NAMALWA (cell line): ENCODE measurements at places on chromosomes 16 and 17.
A peak's percentile ranks its signal among the peaks of the same experiment; 100 is the strongest.

- no peak for DNase-seq
Observed at GRCh38 chr16:72818236-72818845, 229.6 kb downstream of the ZFHX3 start.

DNA sequence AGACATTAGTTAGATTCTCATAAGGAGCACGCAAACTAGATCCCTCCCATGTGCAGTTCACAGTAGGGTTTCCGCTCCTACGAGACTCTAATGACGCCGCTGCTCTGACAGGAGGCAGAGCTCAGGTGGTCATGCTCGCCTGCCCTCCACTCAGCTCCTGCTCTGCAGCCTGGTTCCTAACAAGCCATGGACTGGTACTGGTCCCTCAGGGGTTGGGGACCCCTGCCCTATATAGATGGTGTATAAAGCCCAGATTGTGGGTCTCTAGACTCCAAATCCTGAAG lies 52.1 kb upstream of the LYRM9 start:
- DNase-seq: no peak

- DNase-seq: no peak
Observed at GRCh38 chr17:50768346-50768761, 1.0 kb upstream of the ANKRD40CL start.

DNA sequence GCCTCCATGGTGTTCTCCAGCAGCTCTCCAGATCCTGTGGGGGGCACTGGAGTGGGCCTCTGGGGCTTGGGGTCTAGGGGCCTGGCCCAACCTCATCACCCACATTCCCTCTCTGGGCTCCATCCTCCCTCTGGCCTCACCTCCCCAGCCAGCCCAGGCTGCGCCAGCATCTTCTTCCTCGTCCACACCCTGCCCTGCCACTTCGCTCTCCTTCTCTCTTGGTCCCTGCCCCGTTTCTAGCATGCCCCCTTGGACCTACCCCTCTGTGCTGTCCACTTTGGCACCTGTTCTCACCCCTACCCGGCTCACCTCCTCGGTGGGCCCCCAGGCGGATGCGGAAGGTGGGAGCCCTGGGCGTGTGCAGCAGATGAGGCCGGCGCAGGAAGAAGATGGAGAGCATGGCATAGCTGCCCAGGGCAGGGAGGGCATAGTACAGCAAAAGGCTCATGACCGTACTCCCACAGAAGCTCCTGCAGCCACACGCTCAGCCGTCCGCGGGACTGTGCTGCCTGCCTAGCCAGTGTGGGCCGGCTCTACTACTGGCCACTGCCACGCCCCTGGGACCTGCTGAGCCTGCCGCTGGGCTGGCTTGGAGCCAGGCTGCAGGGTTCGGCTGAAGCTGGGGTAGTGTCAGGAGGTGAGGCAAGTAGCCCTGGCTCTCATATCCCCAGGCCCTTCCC lies at the start of gene GDPD3:
TSS of gene GDPD3 (minus strand) at position 507 of the 680 bp plus-strand sequence. CDS start at position 448, 59 bp downstream.
- no peak for DNase-seq

DNA sequence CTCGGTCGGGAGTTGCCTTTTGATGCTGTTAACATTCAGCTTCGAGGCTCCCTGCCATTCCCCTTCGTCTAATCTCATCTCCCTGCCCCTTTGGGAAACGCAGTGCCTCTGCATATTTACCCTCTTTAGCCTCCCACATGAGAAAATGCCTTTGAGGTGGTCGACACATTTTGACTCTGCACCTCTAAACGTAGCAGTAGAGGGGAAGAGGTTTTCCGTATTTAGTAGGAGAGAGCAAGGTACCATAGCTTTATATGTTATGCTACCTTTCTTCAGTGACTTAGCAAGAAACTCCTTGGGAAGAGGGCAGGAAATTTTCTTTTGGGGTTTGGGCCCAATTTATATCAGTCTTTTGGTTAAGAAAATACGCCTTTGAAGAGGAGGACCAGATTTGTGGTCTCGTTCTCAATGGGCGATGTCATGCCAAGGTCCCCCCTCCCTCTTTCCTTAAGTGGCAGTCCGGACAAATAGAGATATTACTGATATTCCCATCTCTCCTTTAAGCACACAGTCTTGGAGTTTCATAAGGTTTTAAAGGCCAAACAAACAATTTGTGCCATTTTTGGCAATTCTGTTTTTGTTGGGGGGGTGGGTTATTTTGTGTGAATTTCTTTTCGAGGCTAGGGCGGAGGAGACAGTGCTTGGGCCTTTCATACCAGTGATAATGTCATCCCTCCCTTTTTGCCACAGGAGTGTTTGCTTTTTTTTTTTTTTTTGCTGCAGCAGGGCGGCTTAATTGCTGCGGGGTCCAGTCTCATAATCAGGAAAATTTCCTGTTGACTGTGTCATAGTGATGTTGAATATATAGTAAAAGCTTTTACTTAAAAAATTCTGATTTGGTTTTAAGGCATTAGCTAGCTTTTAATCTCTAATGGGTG lies 1.5 kb downstream of the PAFAH1B1 start:
- DNase-seq: peak; percentile 32

DNA sequence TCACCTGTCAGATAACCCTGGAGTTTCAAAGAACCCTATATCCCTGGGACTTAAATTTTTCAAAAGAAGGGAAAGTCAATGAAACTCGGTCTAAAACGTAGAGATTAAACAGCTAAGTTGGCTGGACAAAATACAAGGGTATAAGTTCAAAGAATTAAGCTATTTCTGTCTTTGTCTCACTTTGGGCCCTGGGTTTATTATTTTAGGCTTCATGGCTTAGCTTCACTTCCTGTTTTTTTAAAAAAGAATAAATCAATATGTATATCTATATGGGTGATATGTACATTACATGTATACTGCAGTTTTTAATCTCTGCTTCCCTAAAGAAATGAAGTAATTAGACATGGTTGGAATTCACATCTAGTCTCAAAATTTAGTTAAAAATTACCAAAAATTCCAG lies 132.3 kb downstream of the TRIM37 start:
- no peak for DNase-seq

DNA sequence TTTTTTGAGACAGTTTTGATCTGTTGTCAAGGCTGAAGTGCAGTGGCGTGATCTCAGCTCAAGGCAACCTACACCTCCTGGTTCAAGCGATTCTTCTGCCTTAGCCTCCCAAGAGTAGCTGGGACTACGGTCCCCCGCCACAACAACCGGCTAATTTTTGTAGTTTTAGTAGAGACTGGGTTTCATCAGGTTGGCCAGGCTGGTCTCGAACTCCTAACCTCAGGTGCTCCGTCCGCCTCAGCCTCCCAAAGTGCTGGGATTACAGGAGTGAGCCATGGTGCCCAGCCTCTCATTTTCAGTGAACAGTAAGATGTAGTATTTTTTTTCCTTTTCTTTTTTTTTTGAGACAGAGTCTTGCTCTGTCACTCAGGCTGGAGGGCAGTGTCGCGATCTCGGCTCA lies 7.8 kb downstream of the SUMO2 start:
- DNase-seq: no peak

GRCh38 chr17:64687961-64688360 lies 25.9 kb upstream of the SMURF2 start:
- no peak for DNase-seq

DNA sequence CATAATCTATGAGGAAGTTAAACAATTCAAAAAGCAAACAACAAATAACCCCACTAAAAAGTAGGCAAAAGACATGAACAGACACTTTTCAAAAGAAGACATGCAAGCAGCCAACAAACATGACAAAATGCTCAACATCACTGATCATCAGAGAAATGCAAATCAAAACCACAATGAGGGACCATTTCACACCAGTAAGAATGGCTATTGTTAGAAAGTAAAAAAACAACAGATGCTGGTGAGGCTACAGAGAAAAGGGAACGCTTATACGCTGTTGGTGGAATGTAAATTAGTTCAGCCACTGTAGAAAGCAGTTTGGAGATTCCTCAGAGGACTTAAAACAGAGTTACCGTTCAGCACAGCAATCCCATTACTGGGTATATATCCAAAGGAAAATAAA lies 24.4 kb downstream of the TNFRSF13B start:
- DNase-seq: peak; percentile 16

- DNase-seq: no peak
Observed at GRCh38 chr17:13947499-13947898, 121.8 kb upstream of the COX10 start.
